Metanephros (tissue), 2 donors: ENCODE measurements at places on chromosomes 4 and X. TPM values are rescaled to one million over a fixed set of nuclear protein-coding genes. Genes with fewer than 3 reads are reported as not detected.

The SGMS2 gene
- 30.0 TPM for total RNA-seq

The ADH1A gene
- total RNA-seq, result 0.35 TPM

The BST1 gene
- total RNA-seq, result 10.2 TPM

The PRR32 gene
- total RNA-seq, result 9.7 TPM

The CSAG1 gene
- not detected for total RNA-seq

The PDZD4 gene
- total RNA-seq, result 10.6 TPM
